ENCODE measurements at places on chromosomes 13 and 19. TPM values are rescaled to one million over a fixed set of nuclear protein-coding genes. Genes with fewer than 3 reads are reported as not detected.

DNA sequence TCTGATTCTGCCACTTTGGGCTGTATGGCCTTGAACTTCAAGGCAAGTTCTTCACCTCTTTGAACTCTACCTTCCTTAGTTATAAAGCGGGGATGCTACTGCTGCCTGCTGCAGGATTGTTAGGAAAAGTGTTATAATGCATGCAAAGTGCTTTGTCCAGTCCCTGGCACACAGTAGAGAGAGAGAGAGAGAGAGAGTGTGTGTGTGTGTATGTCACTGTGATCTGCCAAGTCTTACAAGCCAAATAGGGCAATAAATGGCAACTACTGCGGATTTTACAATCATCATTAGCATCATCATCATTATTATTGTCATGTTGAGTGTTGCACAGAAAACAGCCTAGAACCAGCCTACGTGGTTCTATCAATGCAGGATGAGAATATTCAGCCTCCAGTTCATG, 136.1 kb downstream of the ZDHHC20 start:
- no peak for DNase-seq

DNA sequence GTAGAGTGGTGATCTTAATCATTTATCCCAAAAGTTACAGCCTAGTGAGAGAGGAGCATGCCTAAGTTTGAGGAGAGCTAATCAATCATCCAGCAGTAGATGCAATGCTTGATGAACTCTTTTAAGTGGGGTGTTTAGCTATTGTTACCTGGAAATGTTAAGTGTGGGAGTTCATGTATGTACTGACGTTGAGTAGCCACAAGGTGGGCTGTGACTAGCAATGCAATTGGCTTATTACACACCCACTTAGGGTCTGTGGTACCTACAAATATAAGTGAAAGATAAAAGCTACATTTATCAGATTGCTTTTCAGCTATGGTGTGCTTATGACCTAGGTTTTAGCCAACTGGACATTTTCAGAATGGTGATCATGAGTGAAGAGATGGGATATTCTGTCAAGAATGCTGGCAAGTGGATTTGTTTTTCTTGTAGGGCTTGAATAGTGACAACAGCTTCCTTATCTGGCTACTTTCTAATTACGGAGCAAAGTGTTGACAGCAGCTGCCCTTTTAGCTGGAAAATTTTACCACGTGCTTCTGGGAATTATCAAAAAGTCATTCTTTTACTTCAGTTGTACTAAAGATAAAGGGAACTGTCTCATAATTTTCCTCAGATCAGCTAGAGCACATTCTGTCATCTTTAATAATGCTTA, 170.6 kb downstream of the POSTN start:
- DNase-seq = no peak

DNA sequence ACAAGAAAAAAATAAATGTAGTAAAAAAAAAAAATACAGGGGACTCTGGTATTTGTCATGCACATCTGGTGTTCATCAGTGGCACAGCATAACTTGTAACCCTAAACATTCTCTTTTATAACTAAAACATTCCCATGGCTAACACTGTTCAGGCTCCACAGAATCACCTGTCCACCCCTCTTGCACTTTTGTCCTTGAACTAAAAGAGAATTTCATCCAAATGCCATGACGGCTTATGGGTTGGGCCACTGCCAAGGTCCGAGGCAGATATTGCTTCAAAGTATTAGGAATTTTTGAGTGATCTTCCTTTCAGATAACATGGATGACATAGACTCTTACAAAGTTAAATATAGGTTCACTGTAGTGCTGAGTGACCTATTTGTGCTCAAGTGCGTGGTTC, 25.7 kb upstream of the SERP2 start:
- DNase-seq = no peak

Gene TEX29
- not detected for total RNA-seq

Gene PEAK3
- total RNA-seq = 0.70 TPM

Gene KLF1
- total RNA-seq = not detected

- DNase-seq = no peak
Observed at GRCh38 chr13:45282994-45283393, 58.0 kb downstream of the TPT1 start.

GRCh38 chr19:17235300-17235970, 9.4 kb downstream of the OCEL1 start:
- DNase-seq = peak; percentile 87

DNA sequence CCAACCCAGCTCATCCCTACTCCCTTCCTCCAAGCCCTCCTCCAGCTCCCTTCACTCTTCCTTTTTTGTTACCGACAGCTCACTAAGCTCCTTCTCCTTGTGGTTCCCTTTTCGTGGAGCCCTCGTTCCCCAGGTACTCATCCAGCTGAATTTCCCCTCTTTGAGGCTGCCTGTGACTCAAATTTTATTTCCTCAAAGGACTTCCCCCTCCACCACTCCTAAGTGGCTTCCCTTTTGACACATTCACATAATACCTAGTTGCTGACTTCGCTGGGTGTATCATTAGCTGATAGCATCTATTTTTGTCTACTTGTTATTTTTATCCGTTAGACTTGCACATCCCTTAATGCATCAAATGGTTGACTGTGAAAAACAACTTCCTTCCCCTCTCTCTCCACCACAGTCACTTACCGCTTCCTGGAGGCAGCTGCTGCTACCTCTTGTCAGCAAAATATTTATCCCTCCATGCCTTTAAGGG, 14.5 kb downstream of the FFAR2 start:
- no peak for DNase-seq

Gene KLK10
- not detected for total RNA-seq

GRCh38 chr19:40143612-40144011, 47.6 kb upstream of the MAP3K10 start:
- DNase-seq = peak; percentile 53

Gene ZNF28
- 7.5 TPM for total RNA-seq

- no peak for DNase-seq
Observed at GRCh38 chr13:71087006-71087405, 780.0 kb downstream of the DACH1 start.

- no peak for DNase-seq
Observed at GRCh38 chr13:40145139-40145538, 489.7 kb downstream of the COG6 start.

GRCh38 chr13:49810567-49811526, 18.4 kb upstream of the KPNA3 start:
- no peak for DNase-seq

DNA sequence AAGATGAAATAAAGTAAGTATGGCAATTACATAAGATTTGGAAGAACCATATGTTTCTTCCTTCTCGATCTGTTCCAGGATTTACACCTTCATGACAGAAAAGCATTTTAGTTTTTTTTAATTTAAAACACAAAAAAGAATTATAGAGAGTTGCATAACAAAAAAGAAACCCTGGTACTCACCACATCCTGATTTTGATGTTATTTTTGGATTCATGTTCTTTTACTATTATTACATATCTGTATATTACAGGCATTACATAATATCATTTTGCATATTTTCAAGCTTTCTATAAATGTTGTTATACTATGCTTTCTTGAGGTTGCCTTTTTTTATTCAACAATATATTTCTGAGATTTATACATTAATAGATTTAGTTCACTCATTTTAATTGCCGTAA, 6.7 kb upstream of the KATNAL1 start:
- no peak for DNase-seq

DNA sequence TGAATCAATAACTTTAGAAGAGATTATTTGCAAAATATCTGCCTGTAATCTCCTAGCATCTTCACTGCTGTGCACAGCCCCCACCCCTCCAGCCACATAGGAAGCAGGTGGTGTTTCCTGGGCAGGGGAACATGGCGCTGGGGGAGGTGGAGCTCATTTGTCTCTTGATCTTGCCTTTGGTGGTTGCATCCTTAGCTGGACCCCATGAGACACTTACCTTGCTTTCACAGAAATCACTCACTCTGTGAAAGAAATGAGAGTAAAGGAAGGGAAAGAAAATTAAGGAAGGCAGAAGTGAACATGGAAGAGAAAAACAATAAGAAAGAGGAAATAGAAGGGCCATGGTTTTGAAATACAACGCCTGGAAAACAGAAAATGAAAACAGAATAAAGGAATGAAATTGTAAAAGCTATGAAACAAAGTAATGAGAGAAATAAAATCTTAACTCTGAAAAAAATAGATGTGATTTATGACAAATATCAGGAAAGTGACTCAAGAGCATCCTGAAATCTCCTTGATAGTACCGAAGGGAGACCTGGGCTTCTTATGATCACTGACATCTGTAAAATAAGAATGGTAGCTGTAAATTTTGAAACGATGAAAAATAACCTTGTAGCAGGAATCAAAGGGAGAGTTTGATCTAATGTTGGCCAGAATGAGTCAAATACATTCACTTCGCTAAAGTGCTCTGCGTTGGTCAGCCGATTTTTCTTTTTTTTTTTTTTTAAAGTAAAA, 17.2 kb upstream of the RNASEH2B start:
- no peak for DNase-seq

DNA sequence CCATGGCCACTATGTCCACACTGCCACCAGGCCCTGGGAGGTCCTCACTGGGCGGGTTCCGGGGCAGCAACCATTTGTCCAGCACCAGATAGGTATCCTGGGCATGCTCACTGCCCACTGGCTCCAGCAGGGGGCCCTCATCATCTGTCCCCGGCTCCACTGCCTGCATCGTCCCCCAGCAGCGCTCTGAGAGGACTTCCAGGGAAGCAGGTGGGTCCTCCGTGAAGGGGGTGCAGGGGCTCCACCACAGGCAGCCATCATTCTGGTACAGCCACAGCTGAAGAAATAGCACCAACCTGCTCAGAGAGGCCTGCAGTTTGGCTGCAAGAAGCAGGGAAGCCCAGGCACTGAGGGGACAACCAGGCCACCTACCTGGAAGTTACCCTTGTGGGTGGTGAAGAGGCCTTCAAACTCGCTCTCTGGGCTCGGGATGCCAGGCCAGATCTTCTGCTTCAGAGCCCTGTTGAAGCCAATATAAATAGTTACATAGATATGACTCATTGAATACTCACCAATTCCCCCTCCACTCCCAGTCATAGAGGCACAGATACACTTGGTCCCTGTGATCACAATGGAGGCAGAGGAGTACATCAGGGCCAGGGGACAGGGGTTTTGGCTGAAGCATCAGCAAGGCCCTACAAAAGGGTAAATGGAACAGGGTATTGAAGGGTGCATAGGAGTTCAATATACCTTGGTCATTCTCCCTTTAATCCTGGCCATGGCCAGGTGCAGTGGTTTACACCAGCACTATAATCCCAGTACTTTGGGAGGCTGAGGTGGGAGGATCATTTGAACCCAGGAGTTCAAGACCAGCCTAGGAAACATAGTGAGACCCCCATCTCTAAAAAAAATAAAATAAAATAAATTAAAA, 4.1 kb downstream of the SWSAP1 start:
- peak; percentile 71 for DNase-seq

Gene S1PR5
- 0.13 TPM for total RNA-seq

DNA sequence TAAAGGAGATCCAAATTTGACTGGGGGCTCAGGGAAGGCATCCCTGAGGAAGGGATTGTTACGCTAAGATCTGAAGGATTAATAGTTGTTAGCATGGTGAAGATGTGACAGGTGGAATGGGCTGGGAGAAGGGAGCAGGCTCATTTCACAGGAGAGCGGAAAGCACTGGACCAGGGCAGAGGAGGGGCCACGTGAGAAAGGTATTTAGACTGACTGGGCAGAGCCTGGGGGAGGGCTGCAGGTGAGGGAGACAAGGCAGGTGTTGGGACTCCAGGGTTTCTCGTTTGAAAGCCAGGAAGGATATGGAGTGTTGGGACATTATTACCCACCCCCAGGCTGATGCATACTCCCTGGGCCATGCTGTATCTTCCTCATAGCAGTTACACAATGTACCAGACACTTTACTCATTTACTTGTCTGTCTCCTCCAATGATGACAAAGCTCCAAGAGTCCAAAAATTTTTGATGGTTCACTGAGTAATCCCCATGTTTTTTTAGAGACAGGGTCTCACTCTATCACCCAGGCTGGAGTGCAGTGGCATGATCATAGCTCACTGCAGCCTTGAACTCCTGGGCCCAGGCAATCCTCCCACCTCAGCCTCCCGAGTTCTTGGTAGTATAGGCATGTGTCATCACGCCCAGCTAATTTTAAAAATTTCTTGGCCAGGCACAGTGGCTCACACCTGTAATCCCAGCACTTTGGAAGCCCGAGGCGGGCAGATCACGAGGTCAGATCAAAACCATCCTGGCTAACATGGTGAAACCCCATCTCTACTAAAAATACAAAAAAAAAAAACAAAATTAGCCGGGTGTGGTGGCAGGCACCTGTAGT, 2.3 kb downstream of the TRAPPC6A start:
- no peak for DNase-seq

- DNase-seq = no peak
Observed at GRCh38 chr13:46531953-46532352, 21.0 kb upstream of the LRCH1 start.

GRCh38 chr13:98909016-98909415, 68.8 kb downstream of the DOCK9 start:
- DNase-seq = no peak

Gene CGB5
- total RNA-seq = not detected

- no peak for DNase-seq
Observed at GRCh38 chr13:55517312-55517711, 1623.4 kb upstream of the PRR20A start.

DNA sequence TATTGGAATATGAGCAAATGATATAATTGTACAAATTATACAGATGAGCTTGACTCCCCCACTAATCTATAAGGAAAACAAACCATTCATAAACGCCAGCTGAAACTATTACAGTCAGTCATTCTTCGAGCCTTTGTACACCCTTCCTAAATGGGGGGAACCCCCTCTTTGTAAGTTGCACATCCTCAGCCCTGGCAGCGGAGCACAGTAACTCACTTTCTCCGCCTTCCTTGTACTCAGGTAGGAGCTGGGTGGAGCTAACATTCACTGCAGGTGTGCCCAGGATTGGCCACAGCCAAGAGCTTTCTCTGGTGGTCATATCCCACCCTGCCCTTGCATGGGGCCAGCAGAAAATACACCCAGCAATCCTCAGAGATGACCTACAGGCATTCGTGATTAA, 28.6 kb downstream of the PIN1 start:
- no peak for DNase-seq

Gene PCP2
- total RNA-seq = 3.9 TPM

Gene ZNF491
- 3.1 TPM for total RNA-seq

All from Right ventricle myocardium superior (tissue), 1 donor.